MG63 (cell line): ENCODE measurements at places on chromosomes 7 and 10. TPM values are rescaled to one million over a fixed set of nuclear protein-coding genes. Genes with fewer than 3 reads are reported as not detected.
A peak's percentile ranks its signal among the peaks of the same experiment; 100 is the strongest.

GRCh38 chr7:25849500-25850184, 302.4 kb upstream of the NFE2L3 start:
- peak; percentile 72 for DNase-seq

DNA sequence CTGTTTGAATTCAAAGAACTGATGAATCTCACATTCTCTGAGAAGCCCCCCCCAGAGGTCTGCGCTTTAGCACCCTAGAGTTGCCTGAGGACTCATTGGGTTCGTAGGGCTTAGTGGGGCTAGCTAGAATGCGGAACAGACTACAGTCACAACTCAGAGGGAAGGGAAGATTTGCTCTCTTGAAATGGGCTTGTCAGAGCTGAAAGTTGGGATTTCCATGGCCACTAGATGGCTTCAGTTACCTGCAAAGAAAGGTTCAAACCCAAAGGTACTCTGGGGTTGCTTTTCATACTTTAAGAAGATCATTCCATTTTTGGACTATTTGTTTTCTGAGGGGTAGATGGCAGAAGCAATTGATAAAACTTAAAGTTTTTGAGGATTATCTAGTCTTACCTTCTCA, 205.0 kb downstream of the BBS9 start:
- no peak for DNase-seq

DNA sequence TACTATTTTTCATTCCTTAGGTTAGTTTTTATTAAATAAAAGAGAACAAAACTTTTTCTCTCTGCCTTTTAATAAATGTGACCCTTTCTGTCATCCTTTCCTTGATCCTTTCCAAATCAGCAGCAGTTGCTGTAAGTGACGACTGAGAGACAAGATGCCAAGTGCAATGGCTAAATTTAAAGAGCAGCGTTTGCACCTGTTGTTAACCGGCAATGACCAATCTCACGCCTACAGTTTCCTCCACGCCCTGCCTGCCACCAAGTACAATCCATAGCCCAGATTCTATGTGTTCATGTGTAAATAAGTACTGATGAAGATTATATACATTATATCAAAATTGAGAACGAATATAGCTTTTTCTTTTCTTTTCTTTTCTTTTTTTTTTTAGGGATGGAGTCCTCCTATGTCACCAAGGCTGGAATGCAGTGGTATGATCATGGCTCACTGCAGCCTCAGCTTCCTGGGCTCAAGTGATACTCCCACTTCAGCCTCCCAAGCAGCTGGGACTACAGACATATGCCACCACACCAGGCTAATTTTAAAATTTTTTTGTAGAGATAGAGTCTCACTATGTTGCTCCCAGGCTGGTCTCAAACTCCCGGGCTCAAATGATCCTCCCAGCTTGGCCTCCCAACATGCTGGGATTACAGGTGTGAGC, 6.5 kb upstream of the MCU start:
- DNase-seq: no peak

GRCh38 chr7:35035511-35035961, 1.7 kb downstream of the DPY19L1 start:
- DNase-seq: no peak

DNA sequence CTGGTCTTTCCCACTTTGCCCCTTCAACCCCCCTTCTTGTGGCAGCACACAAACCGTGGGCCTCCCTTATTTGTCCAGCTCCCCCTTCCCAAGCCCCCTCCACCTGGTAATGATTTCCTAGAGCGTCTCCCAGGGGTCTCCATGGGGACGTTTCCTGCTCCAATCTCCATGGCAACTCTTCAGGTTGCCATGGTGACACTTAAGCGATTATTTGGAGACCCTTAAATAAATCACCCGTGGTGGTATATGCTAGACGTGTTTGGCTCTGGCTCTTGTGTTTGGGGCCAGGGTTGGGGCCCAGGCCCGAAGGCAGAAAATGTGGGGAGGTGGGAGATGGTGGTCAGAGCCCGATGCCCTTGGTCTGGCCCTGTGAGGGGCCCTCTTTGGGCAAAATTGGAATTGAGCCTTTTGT, 41.1 kb upstream of the DLG5 start:
- no peak for DNase-seq

DNA sequence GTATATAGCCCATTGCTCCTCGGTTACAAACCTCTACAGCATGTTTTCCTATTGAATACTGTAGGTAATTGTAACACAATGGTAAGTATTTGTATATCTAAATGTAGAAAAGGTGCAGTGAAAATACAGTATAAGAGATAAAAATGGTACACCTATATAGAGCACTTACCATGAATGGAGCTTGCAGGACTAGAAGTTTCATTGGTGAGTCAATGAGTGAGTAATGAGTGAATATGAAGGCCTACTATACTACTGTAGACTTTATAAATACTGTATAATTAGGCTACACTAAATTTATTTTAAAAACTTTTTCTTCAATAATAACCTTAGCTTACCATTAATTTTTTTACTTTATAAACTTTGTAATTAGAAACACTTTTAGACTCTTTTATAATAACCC, 239.7 kb downstream of the CDK14 start:
- no peak for DNase-seq

GRCh38 chr10:100808876-100809275, 63.5 kb downstream of the PAX2 start:
- DNase-seq: no peak

DNA sequence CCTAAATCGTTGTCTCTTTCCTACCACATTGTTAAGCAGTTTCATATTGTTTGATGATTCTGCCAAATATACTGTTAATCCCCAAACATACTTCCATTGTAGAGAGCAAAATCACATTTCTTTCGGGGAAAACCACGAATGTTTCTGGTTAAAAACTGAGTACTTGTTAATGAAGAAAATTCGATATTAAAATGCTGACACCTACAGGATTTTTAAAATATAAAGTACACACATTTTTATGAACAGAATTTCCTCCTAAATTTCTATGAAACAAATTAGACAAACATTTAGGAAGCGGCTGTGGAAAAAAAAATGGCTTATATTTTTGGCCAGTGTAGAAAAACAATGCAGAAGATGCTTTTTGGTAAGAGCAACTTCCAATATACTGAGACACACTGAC, 68.8 kb downstream of the IDE start:
- no peak for DNase-seq

- no peak for DNase-seq
Observed at GRCh38 chr7:1762238-1762945, 92.3 kb downstream of the ELFN1 start.

DNA sequence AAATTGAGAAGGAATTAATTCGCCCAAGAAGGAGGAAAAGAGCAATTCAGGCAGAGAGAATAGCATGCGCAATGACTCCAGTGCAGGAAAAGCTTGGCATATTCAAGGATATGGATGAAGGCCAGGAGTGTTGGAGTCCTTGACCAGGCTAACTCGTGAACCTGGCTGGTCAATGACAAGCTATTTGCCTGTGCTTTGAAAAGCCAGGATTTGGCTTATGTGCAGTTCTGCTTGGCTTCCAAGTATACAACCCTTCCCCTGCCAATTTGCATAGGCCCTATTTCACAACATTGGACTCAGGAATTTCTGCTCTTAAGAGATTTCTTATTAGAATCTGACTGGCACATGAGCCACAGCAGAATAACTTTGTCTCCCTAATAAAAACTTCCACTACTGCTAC, 72.3 kb upstream of the SP8 start:
- peak; percentile 48 for DNase-seq

DNA sequence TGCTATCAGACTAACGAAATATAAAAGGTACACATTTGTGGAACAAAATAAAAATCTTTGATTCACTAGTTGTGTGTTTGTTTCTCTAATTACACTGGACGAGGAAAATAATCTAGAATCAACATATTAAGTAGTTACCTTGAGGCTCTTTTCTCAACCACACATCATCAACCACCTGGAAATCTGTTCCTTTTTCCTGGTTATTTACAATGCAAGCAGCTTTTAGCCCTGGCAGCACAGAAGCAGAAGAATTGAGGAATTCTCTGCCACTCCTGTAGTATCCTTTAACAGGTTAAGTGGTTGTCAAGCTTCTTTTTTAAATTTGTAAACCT, 23.7 kb downstream of the NUP42 start:
- no peak for DNase-seq

GRCh38 chr10:28470873-28471651, 61.9 kb upstream of the WAC start:
- DNase-seq: no peak

DNA sequence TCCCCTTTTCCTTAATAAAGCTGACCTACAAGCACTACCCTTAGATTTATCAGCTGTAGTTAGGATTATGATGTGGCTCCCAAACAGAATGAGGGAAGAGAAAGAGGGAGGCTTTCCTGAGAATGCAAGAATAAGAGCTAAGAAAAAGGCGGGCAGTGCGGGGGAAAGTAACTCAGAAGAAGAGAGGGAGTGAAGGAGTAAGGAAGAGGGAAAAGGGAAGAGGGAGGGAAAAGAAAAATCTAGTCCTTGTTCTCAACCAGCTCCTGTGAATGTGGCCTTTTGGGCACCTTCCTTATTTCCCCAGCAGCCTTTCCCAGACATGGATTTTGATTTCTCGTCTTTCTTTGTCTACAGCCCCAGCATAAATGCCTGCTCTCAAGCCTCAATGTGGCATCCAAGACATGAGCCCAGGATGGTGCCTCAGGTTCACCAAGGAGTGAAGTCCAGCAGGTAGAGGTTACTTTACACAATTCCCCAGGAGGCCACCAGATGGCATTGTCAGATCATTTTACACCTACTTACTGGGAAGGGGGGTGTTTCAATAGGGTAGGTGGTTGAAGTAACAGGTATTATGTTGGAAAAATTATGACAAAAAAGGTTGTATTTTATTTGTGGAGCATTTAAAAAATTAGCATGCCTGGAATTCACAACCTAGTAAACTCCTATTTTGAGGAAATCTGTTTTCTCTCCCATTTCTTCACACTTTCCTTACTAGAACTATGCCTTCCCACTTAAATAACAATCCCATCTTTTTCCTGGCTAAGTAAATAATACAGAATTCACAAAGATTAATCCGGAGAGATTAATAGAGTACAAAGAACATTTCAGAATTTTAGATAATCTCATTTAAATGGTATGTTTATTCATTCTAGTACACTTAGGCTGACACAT, 106.5 kb downstream of the HTR7 start:
- DNase-seq: peak; percentile 11

- no peak for DNase-seq
Observed at GRCh38 chr7:36677769-36678437, 46.4 kb downstream of the AOAH start.

GRCh38 chr7:69610374-69611084, 12.3 kb downstream of the AUTS2 start:
- DNase-seq: no peak

DNA sequence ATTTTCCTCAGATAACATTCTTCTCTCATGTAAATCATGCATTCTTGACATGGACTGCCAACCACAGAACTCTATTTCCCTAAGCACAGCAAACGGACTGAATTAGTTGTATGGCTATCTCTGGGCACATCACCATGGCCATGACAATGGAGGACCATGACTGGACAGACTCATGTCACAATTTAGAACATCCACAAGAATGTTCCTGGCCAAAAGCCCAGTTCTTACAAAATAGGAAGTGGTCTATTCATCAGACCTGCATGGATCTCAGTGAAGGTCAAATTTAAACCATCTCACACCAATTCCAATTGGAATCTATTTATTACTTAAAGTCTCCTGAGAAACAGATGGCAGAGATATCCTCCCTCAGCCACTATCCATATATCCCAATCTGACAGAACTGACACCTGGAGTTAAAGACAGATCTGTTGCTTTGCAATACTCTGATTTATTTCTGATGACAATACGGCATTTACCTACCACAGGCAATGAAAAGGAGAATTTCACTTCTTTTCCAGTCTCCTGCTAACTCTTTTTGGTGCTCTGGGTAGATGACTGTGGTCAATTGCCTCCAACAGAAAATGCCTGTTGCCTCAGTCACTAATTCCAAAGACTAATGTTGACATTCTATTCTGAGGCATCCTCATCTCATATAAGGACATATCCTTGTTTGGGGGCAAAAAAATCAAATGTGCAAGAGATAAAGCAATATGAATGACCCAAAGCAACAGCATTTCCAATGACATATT, 254.8 kb downstream of the HTR7 start:
- no peak for DNase-seq

GRCh38 chr10:124521429-124521871, 59.8 kb downstream of the LHPP start:
- DNase-seq: peak; percentile 36

DNA sequence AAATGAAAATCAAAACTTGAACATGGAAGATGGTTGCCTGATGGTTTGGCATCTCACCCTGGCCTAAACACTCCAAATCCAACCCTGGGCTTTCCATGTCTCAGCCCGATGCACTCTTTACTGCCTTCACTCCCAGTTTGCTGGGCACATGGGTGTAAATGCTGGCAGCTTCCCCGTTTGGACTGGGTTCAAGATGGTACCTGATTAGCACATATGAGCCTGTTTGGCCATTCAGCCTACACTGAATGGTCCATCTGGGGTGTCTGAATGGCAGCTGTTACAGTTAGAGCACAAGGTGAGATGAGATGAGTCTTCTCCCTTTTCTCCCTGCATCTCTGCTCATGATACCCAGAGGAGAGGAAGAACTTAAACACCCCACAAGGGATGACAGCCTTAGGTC, 37.1 kb downstream of the ATXN7L1 start:
- DNase-seq: no peak

GRCh38 chr10:31476088-31476487, 157.1 kb downstream of the ZEB1 start:
- no peak for DNase-seq

DNA sequence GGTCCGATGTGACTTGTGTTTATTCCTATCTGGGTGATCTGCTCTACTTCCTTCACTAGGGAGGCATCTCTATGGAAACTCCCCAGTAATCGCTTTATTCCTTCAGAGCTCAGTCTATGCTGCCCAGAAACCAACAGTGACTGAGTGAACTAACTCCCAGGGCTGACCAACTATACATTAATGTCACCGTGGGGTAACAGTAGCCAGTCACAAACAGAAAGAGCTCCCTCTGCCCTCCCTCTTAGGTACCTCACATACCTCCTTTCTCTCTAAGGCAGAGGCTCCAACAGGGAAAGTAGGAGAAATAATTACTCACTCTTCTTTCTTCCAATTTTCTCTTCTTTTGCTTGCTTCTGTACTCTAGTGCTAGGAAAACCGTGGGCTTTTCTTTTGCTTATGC, 855.0 kb downstream of the REEP3 start:
- no peak for DNase-seq

Gene CNPY1
- not detected in 2 replicates for total RNA-seq

Gene FKBP6
- not detected in 2 replicates for total RNA-seq

Gene FKBP9
- total RNA-seq: 170 TPM in 2 replicates

Gene SEMA3A
- 72.6 and 89.1 TPM in 2 replicates for total RNA-seq

Gene MACC1
- not detected in 2 replicates for total RNA-seq

Gene CAMK2B
- 0.54 and 2.0 TPM in 2 replicates for total RNA-seq

Gene STEAP4
- not detected in 2 replicates for total RNA-seq

Gene HNRNPH3
- total RNA-seq: 29.8 and 50.1 TPM in 2 replicates

Gene NEBL
- 0.03 and 0.07 TPM in 2 replicates for total RNA-seq

Gene DOCK4
- 0.30 and 0.57 TPM in 2 replicates for total RNA-seq

Gene PAPOLB
- 0.94 TPM in 1 of 2 replicates, not detected in the other for total RNA-seq

Gene MPP7
- 3.8 and 8.3 TPM in 2 replicates for total RNA-seq

Gene OR2A7
- total RNA-seq: 0.79 TPM in 1 of 2 replicates, not detected in the other

Gene ODAD2
- 3.9 TPM in 2 replicates for total RNA-seq

Gene HOXA2
- total RNA-seq: 0.35 TPM in 1 of 2 replicates, not detected in the other

Gene PNLIPRP1
- not detected in 2 replicates for total RNA-seq
